ENCODE measurements at places on chromosomes 7 and 10.

- DNase-seq: no peak
Observed at GRCh38 chr10:87678302-87678701, 18.6 kb downstream of the PAPSS2 start.

- DNase-seq: no peak
Observed at GRCh38 chr7:33880787-33881186, 24.6 kb upstream of the BMPER start.

DNA sequence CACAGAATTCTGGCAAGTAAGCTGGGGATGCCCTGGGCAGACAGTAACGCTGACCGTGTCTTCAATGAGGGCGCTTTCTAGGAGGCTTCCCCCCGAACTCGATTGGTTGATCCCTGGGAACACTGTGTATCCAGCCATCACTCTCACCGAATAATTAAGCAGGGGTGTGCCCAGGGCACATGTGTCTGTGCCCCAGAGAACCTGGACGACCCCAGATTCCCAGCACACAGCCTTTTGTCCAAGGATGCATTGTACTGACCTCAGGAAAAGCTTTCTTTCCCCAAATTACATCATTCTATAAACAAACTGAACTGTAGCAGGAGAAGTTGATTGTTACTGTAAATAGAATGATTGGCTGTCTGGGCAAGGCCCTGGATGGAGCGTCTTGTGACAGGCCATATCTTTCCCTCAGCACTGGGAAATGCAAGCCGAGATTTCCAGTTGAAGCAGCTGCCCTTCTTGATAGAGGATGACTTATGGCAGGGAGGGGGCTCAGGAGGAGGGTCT, 6.6 kb upstream of the DEPP1 start:
- no peak for DNase-seq

DNA sequence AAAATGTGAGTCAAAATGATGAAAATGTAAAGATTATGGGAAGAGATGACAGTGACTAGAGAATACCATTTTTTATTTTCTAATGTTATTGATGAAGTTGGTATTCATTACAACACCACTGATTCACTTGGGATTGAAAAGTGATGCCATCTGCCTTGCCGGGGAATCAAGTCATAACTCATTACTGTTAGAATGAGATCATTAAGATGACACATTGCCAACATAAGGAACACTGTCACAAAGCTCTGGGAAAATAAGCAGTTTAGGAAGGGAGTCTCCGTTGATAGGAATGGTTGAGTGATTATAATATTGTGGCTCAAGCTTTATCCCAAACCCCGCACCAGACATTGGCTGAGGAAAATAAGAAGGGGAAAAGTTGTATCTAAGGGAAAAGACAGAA, 121.5 kb upstream of the PLPP4 start:
- DNase-seq: no peak

DNA sequence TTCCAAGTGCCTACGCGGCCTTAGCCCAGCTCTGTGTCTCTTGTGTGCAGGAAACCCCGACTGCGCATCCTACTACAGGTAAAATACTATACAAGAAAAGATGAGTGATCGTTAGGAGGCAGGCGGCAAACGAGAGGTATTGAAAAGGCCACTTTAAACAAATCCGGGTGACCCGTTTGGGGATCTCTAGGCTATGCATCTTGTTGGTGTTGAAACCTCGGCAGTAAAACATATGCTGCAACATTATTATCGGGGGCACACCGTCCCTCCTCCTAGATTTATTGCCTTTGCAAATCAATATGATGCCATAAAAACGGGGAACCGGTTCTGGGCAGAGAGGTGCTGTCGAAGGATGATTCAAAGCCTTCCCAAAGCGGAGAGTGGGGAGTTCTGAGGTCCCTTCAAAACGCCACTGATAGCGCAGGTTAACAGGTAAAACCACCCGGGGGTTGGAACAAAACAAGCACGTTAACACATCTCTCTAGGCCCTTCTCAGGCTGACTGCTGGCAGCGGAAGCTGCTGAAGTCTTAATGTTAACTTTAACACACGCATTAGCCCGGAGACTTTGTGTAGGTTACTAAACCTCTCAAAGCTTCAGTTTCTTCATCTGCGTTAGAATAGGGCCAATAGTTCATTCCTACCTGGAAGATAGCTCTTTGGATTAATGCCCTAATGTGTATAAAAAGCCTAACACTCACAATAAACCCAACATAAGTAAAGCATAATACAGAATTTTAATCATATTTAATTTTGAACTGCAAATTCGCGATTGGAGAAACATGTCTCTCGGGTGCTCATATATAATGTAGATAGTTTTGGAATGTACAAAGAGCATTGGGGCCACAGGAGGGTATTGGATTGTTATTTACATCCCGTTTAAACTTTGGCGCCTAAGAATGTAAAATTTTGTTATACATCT, 2.6 kb upstream of the TBX20 start:
- DNase-seq: no peak
